ENCODE measurements at places on chromosomes 16 and 17. TPM values are rescaled to one million over a fixed set of nuclear protein-coding genes. Genes with fewer than 3 reads are reported as not detected.

- H3K4me1 ChIP-seq, result peaks cover 55% of the 10 kb centered on the region
- no peaks in the 10 kb centered on the region for H3K27me3 ChIP-seq
- H3K36me3 ChIP-seq, result no peaks in the 10 kb centered on the region
- peak overlapping the region; percentile 15 for H3K27ac ChIP-seq
- no peak for DNase-seq
These were observed 25.4 kb downstream of the GJD3 start for GRCh38 chr17:40338941-40339649.

DNA sequence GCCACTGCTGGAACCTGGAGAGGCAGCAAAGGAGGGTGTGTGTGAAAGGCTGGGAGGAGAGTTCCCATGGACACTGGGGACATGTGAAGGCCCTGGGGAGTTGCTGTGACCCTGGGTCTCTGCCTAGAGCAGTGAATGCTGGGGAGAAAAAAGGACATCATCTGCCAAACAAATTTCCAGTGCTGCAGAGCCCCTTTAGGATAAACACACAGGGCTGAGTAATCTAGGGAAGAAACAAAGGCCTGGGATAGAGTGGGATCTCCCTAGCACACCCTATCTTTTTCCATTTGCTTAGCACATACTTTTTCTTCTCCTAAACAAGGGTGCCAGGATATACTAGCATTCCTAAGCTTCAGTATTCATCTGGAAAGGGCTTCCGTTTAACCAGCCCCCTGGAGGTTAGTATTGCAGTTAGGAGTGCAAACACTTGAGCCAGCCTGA is 3.3 kb upstream of the HIGD1B start:
- no peak for DNase-seq
- no peak overlapping the region for H3K27ac ChIP-seq
- H3K4me1 ChIP-seq, result no peaks in the 10 kb centered on the region
- H3K27me3 ChIP-seq, result no peaks in the 10 kb centered on the region
- no peak overlapping the region for H3K4me3 ChIP-seq
- no peaks in the 10 kb centered on the region for H3K36me3 ChIP-seq

TBC1D3I gene
- total RNA-seq, result 0.63 TPM

DNA sequence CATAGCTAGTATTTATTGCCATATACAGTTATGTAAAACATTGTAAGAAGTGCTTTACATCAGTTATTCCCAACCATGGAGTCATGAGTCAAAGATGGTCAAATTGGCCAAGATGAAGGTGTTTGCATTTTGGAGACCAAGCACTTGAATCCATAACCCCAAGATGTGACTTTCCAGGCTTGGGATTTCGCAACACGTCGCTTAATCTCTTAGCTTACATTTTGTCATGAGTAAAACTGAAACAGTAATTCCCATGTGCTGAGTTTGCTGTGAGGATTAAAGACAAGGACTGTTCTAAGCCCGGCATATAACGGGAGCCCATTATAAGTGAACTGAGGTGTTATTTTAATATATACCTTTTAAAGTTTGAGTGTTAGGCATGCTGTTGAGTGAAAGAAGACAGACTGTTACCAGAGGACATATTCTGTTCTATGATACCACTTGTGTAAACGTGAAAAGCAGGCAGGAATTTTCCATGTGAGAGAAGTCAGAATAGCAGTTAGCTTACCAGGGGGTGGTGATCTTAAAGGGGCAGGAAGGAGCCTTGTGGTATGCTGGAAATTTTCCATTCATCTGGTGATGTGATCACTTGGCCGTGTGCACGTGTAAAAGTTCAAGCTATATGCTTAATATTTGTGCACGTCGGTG is 484.9 kb downstream of the WWOX start:
- H3K4me1 ChIP-seq, result no peaks in the 10 kb centered on the region

- no peaks in the 10 kb centered on the region for H3K4me1 ChIP-seq
- H3K4me3 ChIP-seq, result no peak overlapping the region
- no peaks in the 10 kb centered on the region for H3K36me3 ChIP-seq
- no peak for DNase-seq
- no peaks in the 10 kb centered on the region for H3K27me3 ChIP-seq
These were observed 424.6 kb upstream of the C16orf82 start for GRCh38 chr16:26642047-26642664.

Data from thoracic aorta (tissue), 2 donors.